ENCODE measurements at places on chromosomes 2 and 18.

DNA sequence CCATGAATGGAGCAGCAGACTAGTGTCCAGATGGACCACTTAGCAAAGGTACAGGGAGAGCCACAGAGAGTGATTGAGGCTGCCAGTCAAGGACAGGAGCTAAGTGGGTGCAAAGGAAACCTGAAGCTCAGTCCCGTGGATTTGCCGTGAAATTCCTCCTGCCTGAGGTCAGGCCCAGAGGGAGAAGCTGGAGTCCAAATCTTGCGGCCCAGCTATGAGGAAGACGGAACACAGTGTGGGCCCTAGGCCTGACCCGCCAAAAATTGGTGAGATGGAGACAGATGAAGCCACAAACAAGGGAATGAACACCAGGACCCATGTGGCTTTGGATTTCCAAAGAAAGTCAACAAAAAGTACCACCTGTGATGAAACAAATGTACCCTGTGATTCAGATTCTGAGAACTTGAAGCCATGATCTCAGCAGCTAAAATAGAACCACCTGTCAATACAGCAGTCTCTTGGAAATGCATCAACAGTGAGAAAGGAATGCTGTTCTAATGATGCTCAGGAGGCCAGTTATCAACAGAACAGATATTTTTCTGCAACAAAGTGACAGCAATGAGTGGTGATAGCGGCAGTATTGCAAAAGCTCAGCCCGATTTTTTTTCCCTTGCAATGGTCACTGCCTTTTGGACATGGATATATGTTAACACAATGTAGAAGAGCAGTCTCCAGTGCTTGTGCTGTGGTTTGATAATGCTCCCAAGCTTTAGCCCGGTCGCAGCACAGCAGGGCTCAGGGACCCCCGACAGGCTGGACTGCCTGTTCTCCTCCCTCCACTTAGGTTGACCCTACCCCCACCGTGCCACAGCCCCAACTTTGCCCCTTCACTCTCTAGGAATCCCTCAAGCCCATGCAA lies 10.7 kb downstream of the COL6A3 start:
- DNase-seq = no peak

DNA sequence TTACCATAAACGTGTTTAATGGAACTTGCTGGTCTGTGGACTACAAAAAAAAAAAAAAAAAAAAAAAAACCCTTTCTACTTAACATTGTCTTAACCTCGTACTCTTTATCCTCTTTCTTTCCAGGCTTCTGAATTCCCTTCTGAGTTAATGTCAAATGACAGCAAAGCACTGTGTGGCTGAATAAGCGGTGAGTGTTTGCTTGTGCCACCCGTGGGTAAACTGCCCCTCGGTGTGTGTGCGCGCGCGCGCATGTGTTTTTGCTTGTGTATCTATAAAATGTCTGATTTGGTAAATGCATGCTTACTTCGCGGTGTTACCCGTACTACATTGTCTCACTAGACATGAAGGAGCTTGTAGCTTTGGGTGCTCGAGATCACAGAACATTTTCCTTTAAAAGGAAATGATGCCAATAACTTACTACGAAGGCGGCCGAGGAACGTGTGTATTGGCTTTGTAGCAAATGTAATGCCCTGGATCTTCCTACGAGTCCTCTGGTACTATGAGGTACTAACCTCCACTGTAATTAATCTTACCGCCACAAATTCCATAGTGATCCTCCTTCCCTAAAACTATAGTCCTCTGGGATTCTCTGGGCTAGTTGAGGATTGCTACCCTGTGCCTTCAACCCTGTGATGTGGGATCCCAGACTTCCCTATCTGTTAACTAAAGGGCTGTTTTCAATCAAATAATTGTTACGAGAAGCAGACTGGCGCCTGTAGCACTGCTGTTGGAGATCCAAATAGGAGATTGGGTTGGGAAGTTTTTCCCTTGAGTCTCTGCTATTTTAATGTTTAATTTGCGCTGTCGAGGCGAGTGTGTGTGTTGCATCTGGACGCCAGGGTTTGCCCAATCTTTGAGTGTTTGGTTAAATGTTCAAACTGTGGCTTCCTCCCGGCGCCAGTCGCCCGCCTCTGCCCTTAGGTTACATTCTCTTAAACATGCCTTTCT lies 1.1 kb downstream of the ID2 start:
- no peak for DNase-seq

DNA sequence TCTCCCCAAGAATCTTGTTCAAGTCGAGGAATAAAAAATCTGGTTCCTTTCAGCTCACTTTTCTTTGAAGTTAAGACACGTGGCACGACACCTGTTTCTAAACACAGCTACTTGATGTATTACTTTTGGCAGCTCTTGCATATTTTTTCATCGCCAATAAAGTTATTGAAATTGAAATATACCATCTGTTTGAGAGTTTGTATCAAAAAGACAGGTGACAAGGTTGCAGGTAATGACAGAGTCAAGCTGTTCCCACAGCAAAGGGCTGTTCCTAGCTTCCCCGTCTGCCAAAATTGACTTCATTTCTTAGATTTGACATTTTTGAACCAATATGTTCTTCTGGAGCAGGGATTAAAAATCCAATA lies 5.5 kb upstream of the GPR45 start:
- no peak for DNase-seq

GRCh38 chr2:21289989-21290388 lies 166.2 kb downstream of the TDRD15 start:
- DNase-seq = no peak

GRCh38 chr2:85009019-85009618 lies 38.2 kb downstream of the KCMF1 start:
- DNase-seq = no peak

DNA sequence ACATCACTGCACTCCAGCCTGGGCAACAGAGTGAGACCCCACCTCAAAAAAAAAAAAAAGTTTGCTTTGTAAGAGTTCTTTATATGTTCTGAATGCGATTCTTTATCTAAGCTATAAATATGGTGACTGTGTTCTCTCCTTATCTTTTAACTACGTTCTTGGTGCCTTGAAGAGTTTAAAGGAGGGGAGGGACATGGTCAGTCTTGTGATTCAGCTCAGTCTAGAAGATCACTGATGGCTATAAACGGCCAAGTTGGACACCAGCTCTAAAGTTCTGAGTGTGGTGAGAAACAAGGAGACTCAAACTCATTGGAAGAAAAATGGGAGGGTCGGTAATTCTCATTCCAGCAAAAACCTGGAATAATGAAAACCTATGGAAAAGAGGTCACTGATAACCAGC lies 128.4 kb upstream of the SEC11C start:
- DNase-seq = no peak

DNA sequence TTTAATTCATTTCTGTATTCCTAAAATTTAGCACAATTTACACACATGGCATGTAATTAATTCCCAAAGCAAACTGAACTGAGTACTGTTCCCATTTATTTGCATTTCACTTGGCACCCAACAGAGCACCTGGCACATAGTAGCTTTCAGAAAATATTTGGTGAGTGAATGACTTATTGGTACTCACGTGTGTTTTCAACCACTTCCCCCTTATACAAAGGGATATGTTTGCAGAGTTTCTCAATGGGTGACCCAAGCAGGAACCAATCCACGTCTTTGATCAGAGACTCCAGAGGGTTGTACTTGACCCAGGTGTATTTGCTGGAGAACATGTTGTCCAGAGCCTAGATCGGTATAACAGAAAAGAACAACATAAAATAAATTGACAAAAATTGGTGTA lies 6.6 kb downstream of the GKN2 start:
- DNase-seq = peak; percentile 91

DNA sequence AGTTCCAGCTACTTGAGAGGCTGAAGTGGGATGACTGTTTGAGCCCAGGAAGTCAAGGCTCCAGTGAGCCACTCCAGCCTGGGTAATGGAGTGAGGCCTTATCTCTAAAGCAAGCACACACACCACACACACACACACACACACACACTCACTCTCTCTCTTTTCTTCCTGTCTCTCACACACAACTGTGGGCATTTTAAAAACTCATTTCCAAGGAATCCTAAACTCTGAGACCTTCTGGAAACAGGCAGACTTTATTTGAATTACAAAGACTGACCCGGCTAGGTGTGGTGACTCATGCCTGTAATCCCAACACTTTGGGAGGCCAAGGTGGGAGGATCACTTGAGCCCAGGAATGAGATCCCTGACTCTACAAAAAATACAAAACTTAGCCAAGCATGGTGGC lies 21.3 kb downstream of the WDSUB1 start:
- no peak for DNase-seq

Measured in LNCaP clone FGC (cell line).